AG10803 (cell line): ENCODE measurements at places on chromosomes 2 and 18.

DNA sequence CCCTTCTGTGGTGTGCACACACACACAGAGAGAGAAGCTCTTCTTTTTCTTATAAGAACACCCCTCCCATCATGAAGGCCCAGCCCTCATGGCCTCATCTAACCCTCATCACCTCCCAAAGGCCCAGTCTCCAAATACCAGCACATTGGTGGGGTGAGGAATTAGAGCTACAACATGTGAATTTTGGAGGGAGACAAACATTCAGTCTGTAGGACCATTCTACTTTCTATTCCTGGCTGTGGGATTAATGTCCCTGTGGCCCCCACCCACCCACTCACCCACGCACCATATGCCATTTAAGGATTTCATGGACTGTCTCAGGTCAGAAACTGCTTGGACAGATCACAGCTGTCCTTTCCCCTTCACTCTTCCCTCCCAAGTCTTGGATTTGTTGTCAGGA lies 190.2 kb downstream of the GBX2 start:
- DNase-seq = no peak

DNA sequence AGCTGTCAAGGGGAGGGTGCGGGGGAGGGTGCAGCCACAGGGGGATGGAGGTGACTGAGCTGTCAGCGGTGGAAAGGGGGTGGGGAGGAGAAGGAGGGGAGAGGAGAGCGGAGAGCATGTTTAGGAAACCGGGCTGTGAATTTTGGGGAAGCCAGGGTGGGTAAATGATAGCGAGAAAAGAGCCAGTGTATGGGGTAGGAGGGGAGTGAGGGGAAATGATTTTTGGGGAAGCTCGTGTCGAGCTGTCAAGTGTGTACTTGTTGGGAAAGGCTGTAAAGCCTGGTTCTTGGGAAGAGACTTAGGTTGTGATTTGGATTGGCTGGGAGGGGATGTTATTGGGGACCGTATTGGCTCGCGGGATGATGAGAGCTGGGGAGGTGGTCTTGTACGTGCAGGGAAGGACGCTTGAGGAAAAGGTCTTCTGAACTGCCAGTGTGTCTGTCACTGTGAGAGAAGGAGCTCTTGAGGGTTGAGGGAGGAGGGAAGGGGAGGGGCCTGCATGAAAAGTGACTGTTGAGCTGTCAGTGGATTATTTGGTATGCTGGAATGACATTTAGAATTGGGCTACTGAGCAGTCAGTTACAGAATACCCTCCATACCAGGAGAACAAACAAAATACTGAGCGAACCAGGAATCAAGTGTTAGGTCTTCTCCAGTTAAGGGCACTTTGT lies 1.0 kb downstream of the UBR3 start:
- DNase-seq = peak; percentile 58

DNA sequence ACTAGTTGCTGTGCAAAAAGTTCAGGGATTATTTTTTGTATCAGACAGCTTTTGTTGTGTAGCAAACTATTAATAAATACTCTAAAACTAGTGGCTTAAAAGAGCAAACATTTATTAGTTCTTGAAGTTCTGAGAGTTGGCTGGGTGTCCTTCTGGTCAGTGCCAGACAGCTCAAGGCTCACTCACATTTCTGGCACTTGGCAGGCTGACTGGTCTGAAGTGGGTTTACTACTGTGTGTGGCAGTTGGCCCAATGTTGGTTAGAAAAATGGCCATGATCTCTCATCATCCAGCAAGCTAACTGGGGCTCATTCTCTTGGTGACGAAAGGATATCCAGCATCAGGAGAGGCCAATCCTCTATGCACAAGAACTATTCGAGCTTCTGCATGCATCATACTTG lies 71.4 kb upstream of the ZNF385B start:
- DNase-seq = peak; percentile 43

DNA sequence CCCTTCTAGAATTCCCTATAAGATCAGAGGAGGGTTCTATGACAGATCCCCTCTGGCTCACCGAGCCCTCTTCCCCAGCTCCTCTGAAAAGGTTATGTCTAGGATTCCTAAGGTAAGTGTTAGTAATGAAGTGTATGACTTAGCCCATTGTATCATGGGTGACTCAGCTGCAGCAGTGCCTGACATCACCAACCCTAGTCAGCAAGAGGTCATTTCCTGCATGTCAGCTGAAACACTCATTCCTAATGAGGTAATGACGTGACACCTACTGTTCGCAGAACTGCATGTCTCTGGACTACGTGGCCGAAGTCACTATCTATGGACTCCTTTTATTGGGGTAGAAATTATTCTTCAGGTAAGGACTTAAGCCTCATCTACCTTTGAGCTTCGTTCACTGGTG lies 196.1 kb upstream of the MYT1L start:
- DNase-seq = no peak

DNA sequence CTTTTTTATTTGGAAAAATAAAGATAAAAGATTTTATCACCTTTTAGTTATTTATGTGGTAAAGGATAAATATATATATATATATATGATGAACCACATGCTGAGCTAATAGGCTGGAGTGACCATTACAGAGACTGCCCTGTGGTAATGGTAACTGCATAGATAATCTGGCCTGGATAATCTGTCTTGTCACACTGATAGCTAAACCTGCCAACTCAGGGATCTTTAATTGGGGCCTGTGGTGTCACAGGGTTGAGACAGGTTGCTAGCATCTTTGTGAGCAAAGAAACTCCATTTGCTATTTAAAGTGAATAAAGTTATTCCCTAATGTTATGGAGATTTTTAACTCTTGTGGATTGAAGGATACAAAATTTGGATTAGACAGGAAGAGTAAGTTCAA lies 203.0 kb downstream of the PHLPP1 start:
- no peak for DNase-seq

- DNase-seq = no peak
These were observed 93.3 kb downstream of the ICA1L start for GRCh38 chr2:202778217-202778616.

- DNase-seq = peak; percentile 71
These were observed 48.8 kb downstream of the STK39 start for GRCh38 chr2:168198476-168199207.

GRCh38 chr2:179137200-179137759 lies 87.3 kb upstream of the CCDC141 start:
- no peak for DNase-seq

DNA sequence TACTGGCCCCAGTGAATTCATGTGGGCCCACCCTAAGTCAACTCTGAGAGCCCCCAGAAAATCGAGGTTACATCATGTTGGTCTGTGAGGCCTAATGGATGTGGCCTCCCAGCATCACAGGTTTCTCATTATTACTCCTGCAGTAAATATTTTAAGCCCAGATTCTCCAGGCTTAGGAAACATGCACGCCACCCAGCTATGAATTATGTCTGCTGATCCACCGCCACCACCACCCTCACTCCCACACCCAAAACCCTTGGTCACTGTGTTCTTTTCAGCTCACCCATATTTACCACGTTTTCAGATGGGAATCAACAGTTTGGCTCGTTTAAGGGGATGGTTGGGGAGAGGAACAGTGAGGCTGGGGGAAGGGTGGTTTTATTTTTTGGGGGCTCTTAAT lies 128.6 kb downstream of the NCK2 start:
- no peak for DNase-seq

DNA sequence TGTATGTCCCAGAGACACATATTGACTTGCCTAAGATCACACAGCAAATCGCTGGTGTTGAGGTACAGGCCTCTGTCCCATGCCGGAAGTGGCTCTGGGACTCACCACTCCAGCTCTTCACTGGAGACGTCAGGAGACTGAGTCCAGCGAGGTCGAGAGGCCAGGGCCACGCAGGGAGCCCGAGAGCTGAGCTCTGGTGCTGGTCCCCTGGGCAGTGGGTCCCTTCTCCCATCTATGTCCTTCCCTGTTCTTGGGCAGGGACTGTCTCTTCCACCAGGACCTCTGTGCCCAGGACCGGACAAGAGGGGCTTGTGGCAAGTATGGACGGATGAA lies 62.4 kb upstream of the TWIST2 start:
- DNase-seq = peak; percentile 51

- DNase-seq = no peak
These were observed 1.1 kb downstream of the NIFK start for GRCh38 chr2:121735518-121736074.

GRCh38 chr2:207474863-207475485 lies 54.8 kb upstream of the CREB1 start:
- DNase-seq = peak; percentile 72

DNA sequence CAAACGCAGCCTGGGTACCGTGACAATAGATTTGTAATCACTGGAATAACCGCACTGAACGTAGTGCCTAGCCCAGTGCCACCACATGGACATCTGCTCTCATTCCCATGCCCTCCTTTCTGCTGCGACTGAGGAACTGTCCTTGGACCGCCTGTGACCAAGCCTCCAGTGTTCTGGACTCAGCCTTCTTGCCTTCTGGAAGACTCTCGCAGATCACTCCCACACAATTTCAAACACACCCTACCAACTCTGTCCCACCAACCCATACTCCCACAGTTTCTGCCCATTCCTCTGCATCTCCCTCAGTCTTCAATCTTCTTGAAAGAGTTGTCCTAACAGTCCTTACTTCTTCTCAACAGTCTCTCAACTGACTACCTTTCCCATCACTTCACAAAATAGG lies 2.1 kb downstream of the RNF149 start:
- DNase-seq = peak; percentile 6

GRCh38 chr2:151543876-151544275 lies 134.2 kb downstream of the RIF1 start:
- peak; percentile 46 for DNase-seq

DNA sequence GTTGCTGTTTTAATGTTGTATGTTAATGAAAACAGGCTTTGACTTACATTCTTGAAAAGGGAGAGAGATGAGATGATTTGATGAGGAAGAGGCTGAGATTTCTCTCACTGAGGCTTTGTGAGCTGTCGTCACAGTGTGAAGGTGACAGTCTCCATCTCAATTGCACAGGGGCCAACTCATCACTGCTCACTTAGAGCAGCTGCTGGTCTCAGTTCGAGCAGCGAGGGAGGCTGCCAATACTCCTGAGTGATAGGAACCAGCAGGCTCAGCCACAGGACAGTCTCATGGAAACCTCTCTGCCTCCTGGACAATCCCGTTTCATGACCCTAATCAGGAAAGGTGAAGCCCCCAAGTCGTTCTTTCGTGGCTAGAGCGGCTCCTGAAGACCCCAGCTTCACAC lies 170.7 kb upstream of the SOX11 start:
- no peak for DNase-seq

DNA sequence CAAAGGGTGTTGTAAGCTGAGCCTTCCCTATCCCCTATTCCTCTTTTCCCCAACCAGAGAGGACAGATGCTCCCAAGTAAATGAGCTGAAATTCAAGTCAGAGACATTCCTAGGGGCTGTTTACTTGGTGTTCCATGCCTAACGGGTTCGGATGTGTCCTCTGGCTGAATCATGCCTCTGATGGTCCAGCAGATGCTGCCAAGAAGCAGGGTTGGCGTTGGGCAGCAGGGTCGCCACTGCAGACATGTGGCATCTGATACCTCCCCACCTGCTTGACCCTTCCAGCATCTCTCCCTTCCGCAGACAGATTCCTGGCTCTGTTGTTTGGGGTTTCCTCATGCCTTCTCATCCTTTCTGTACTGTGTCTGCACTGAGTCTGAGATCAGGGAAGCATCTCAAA lies 108.3 kb downstream of the HNRNPLL start:
- no peak for DNase-seq

- no peak for DNase-seq
These were observed 71.2 kb downstream of the SPATS2L start for GRCh38 chr2:200377355-200378336.

DNA sequence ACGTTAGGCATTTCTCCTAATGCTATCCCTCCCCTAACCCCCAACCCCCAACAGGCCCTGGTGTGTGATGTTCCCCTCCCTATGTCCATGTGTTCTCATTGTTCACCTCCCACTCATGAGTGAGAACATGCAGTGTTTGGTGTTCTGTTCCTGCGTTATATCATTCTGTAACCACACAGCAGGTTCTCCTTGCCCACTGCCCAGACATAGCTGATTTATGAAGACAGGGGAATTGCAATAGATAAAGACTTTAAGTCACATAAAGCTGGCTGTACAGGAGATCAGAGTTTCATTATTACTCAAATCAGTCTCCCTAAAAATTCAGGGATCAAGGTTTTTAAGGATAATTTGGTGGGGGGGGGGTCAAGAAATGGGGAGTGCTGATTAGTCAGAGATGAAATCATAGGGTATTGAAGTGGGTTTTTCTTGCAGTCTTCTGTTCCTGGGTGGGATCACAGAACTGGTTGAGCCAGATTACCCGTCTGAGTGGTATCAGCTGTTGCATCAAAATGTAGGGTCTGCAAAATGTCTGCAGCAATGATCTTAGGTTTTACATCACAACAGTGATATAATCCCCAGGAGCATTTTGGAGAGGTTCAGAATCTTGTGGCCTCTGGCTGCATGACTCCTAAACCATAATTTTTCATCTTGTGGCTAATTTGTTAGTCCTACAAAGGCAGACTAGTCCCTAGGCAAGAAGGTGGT lies 392.1 kb upstream of the KCNJ3 start:
- DNase-seq = no peak

DNA sequence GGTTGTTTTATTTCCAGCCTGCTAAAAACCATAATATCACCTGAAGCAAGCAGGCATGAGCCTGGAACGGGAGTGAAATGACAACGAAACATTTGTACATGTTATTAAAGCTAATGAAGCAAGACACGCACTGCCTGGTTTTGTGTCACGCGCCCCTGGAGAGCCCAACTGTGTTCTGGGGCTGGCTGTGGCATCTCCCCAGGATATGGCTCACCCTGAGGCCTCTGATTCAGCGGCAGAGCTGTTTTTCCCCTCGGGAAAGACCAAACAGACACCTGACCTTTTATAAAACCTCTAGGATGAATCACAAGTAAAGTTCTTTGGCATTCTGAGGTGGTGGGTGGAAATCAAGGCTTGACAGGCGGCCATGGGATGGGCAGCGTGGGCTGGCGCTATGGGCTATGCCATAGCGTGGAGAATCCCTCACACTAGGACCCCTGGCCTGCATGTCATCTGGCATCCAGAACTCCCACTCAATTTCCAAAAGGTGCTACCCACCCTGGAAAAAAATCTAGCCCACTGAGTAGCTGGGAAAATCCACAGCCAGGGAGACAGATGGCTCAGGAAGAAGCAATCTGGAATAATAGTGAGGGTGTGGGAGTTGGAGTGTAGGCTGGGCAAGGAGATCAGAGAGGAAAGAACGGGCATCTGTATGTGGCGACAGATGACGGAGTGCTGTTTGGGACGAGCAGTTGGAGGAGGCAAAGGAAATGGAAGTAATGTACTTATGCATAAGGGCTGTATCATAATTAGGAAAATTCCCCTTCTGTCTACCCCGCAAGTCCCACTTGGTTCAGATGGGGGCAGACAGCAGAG lies 262.0 kb downstream of the AFF3 start:
- DNase-seq = peak; percentile 55
